ENCODE measurements at places on chromosomes 6 and 20.

- no peak for DNase-seq
Observed at GRCh38 chr6:139175389-139175948, 40.6 kb downstream of the HECA start.

DNA sequence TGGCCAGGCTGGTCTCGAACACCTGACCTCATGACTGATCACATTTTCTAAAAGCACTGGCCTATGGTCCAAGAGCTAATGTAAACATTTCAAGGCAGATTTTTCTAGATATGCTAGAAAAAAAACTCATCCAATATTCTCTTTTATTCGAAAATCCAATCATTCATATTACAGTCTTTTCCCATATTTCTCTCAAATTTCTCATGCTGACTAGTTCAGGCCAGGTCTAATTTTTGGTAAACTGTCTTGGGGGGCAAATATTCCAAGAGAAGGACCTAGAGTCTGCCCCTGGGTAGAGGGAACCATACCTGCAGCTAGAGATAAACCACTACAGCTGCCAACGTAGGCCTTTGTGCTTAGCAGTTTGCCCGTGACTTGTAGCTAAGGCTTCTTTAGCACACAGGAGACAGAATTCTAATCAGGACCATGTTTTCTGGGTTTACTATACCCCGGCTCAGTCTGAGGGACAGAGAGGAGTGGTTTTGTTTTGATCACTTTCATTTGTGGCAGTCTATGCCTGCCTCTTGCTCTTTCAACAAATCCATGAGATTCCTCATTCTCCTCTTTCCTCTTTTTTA is 71.8 kb upstream of the CITED2 start:
- DNase-seq, result no peak

DNA sequence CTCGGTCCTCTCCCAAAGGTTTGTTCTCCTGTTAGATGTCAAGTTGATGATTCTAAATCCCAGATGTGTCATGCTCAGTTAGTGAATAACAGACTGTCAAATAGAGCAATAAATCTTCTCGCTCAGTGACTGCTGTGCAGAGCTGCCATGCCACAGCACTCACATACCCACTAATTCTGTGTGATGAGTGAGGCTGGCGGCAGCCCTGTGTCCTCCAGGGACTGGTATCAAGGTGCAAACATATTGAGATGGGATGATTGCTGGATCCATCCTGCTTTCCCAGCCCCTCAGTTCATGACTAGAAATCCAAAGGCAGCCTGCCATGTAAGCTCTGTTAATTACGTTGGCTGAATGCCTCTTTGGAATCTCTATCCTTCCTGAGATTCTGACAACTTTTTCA is 103.9 kb downstream of the OLIG3 start:
- peak; percentile 78 for DNase-seq

GRCh38 chr6:159633196-159633595 is 59.8 kb downstream of the SOD2 start:
- DNase-seq, result no peak

DNA sequence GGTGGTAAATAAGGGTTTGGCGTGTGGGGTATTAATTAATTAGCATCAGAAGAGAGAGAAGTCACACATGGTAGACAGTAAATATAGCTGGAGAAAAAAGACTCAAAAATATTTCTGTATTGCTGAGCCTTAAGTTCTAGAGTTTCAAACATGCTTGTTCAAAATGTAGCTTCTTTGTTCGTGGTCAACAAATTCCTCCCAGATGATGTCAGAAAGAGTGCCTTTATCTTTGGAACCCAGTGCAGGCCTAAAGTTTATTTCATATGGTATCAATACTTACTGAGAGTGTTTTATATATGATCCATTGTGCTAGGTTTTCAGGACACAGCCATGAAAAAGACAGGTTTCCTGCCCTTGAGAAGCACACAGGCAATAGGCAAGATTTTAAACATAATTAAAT is 18.3 kb downstream of the MARCKS start:
- peak; percentile 45 for DNase-seq

- DNase-seq, result peak; percentile 29
Observed at GRCh38 chr20:44495257-44495656, 19.6 kb downstream of the TTPAL start.

DNA sequence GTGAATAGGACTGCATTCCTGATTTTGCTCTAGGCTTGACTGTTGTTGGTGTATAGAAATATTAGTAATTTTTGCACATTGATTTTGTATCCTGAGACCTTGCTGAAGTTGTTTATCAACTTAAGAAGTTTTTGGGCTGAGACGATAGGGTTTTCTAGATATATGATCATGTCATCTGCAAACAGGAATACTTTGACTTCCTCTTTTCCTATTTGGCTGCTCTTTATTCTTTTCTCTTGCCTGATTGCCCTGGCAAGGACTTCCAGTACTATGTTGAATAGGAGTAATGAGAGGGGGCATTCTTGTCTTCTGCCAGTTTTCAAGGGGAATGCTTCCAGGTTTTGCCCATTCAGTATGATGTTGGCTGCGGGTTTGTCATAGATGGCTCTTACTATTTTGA is 13.4 kb downstream of the HLA-DOB start:
- no peak for DNase-seq

DNA sequence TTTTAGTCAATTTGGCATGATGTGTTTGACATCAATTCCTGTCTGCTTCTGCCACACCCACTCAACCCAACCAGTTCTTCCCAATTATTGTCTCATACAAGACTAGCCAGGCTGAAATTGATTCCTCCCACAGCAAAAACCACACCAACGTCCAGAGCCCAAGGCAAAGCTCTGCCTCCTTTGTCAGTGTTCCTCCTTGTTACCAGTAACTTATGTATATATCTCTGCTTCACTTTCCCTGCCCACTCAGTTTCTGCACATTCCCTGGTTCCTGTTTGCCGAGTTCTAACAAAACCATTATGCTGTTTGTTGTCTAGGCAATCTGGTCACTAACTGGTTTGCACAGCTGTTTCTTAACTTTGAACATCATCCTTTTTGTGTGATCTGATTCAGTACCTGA is 547.9 kb upstream of the PTCHD4 start:
- DNase-seq, result no peak

GRCh38 chr6:85747093-85747492 is 104.4 kb upstream of the SYNCRIP start:
- DNase-seq, result no peak

GRCh38 chr6:117495869-117496268 is 13.4 kb downstream of the DCBLD1 start:
- no peak for DNase-seq

GRCh38 chr6:27260836-27261375 is 13.4 kb downstream of the PRSS16 start:
- DNase-seq, result no peak

DNA sequence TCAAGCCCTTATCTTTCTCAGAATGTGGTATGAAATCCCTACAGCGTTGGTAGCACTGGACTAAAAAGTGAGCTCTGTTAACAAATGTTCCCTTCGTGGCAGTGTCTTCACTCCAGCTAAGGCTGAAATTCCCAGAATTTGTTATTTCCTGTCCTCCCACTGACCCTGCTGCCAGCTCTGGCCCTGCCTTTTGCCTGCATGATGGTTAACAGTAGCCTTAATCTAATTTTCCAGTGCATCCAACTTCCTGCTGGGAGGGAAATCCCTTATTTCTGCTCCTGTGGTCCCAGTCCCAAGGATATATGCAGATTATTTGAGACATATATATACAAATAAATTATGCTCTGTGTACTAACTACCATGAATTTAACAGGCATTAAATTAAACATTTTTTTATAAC is 157.2 kb upstream of the CARMIL1 start:
- DNase-seq, result no peak

- no peak for DNase-seq
Observed at GRCh38 chr6:119834418-119834817, 484.9 kb upstream of the MAN1A1 start.

GRCh38 chr6:19472153-19472552 is 365.0 kb upstream of the ID4 start:
- peak; percentile 88 for DNase-seq

DNA sequence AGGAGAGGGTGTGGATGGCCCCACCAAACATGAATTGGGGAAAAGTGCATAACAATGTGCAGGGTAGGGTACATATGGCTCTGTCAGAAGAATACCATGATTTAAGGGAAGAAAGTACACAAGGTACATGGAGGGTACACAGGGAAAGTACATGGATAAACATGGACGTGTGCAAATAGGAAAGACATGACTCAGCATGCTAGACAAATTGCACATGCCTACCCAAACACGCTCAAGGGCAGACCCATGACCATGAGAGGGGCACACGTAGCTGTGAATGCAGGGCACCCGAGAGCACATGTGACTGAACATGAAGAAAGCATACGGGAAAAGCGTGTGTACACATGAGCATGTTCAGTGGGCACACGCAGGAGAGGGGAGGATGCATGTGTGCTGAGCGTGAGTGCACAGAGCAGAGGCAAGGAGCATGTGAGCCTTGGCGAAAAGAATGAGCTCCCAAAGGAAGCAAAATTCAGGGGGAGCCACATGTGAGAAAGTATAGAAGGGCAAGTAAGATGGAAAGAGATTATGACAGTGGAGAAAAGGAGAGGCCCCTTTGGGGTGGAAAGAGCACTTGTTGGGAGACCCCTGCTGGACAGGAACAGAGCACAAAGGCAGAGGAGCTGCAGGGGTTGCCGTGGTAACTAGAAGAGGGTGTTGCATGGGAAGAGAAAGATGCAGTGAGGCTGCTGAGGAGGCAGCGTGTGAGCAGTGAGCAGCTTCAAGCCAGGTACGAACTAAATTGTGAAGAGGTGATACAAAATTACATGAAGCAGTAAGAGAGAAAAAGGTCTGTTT is 17.8 kb downstream of the OR2H2 start:
- DNase-seq, result no peak

DNA sequence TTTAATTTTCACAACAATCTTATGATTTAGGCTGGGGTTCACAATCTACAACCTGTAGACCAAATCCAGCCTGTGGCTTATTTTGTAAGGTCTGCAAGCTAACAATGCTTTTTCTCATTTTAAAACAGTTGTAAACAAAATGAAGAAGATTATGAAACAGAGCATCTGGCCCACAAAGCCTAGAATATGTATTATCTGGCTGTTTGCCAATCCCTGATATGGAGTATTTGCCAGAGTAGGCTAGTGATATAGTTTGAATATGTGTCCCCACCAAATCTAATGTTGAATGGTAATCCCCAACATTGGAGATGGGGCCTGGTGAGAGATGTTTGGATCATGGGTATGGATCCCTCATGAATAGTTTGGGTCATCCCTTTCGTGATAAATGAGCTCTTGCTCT is 201.8 kb downstream of the DHX35 start:
- no peak for DNase-seq

GRCh38 chr6:98941319-98941718 is 6.4 kb downstream of the FBXL4 start:
- DNase-seq, result no peak

- DNase-seq, result no peak
Observed at GRCh38 chr20:61126369-61127195, 125.5 kb upstream of the CDH4 start.

DNA sequence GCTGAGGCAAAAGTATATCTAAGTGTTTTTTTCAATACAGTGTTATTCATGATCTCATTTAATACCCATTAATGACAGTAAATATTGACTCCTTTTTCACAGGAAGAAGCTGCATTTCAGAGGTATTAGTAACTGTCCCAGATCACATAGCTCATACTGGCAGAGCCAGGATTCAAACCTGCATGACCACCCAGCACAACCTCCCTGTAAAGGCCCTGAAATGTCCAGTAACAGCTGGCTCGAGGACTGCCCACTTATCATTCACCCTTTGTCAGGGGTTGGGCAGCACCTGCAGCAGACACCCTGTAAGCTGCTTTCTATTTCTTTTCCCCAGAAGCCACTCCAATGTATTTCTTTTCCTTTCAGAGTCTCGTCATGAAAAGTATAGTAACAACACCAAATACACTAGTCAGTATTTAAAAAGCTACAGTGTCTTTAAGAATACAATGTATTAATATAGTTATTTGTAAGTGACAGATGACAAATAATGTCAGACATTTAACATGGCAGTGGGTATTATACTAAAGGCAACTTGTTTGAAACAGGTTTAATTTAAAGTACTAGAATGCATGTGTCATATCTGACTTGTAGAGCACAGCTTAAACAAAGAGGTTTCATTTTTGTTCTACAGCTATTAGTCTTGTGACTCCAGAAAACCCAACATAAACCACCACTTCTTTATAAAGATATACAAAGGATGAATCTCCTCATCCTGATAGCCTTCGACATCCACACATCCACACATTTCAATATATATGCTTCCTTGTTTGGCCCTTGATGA is 841.6 kb upstream of the GJE1 start:
- no peak for DNase-seq

- no peak for DNase-seq
Observed at GRCh38 chr6:132054525-132054924, 103.4 kb upstream of the CCN2 start.

- no peak for DNase-seq
Observed at GRCh38 chr6:21665110-21665391, 71.5 kb downstream of the SOX4 start.

- no peak for DNase-seq
Observed at GRCh38 chr20:33556246-33556645, 66.3 kb downstream of the CBFA2T2 start.

- no peak for DNase-seq
Observed at GRCh38 chr6:34115915-34116314, 30.0 kb downstream of the GRM4 start.

GRCh38 chr6:106141441-106142237 is 55.5 kb downstream of the PRDM1 start:
- no peak for DNase-seq
